H1 (cell line): ENCODE measurements at places on chromosomes 12 and 14. TPM values are rescaled to one million over a fixed set of nuclear protein-coding genes. Genes with fewer than 3 reads are reported as not detected.

- DNase-seq = no peak
Observed at GRCh38 chr12:119204131-119204530, 25.4 kb downstream of the HSPB8 start.

DNA sequence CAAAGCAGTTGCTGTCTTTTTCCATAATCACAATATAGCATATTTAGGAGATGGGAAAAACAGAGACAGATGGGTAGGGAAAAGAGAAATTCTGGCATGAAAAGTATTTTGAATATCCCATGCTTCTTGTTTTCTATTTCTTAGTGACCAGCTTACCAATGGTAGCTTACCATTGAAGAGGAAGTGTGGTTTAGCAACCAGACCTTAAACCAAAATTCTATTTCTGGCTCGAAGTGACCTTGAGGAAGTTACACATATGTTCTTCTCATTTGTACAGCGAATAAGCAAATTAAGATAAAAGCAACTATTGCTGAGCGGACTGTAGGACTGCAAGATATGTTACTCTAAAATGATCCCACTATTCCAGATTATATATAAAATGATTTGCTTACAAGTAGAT is 82.9 kb downstream of the FGD4 start:
- DNase-seq = no peak

Gene GLIPR1L1
- total RNA-seq = 1.7 and 2.0 TPM in 2 replicates

- DNase-seq = no peak
Observed at GRCh38 chr12:100733817-100734593, 60.6 kb upstream of the ANO4 start.

GRCh38 chr14:44960646-44961045 is 1.1 kb downstream of the KLHL28 start:
- no peak for DNase-seq

DNA sequence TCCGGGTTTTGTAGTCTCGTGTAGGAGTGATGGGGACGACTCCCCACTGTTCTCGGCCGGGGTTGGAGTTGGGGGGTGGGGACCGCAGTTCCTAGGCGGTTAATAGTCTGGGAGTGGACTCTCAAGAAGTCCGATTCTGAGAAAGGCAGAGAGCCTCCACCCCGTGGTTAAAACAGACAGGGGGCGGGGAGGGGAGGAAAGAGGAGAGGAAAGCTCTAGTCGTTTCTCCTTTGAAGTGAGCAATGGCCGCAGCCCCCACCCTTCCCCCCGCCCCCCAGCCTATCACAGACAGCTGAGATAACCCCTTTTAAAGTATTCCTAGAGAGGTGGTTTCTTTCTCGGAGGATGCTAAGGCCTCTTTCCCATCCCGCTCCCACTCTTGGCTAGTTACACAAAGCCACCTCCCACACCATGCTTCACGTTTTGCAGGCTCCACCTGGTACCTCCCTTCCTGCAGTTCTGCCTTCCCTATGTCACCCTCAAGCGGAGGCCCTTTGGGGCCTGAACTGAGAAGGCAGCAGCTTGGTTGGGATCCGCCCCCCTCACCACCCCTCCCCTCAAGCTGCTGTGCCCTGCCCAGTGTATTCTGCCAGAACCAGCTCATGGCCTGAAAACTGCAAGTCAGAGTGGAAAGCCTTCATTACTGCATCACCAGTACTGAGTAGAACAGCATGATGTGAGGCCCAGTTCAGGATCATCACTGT is 853 bp downstream of the USP5 start:
- peak; percentile 66 for DNase-seq

GRCh38 chr14:85281921-85282320 is 248.0 kb upstream of the FLRT2 start:
- DNase-seq = no peak

GRCh38 chr14:60396718-60397343 is 89.0 kb downstream of the C14orf39 start:
- DNase-seq = no peak

GRCh38 chr12:45435945-45436710 is 220.2 kb downstream of the ANO6 start:
- no peak for DNase-seq

Gene SIRT4
- total RNA-seq = 2.3 and 4.1 TPM in 2 replicates

DNA sequence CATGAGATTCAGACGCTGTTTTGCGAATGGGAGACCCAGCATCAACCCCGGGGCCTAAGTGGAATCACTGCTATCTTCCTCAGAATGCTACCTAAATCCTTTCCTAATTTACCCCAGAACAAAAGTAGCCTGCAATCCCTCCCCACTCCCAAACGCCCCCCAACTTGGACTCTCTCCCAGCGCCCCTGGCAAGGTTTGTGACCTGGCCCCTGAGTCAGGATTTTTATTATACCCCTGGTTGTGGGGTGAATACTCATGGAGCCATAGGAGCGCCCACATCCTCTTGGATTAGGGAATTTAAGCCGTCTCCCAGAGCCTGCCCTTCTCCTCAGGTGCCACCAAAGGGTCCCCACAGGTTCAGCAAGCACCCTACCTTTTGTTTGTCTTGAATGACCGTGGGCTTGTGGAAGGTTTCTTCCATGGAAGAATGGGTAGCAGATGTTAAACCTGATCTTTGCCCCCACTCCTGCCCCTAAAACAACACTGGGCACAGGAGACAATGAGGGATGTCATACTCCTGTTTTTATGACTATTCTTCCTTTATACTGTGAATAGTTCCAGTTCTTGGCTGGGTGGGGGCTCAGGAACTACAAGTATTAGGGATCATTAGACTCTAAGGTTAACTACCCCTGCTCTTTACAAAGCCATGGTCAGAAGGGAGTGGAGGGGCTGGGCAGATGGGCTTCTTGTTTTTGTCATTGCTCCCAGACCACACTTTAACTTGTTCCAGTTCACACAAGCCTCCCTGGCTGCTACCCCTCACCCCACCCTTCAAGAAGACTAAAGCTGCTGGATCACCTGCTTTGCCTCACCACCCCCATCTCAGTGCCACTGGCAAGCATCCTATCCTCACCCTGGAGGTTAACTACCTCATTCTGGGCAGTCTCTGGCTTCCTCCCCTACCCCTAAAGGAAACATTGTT is 630 bp downstream of the MYL6B start:
- DNase-seq = no peak

Gene ADAMTS20
- total RNA-seq = 4.5 and 5.1 TPM in 2 replicates

GRCh38 chr14:99516156-99516870 is 35.1 kb downstream of the CCNK start:
- DNase-seq = no peak

Gene CD163
- total RNA-seq = not detected in 2 replicates

- DNase-seq = no peak
Observed at GRCh38 chr12:92226071-92226661, 80.5 kb upstream of the BTG1 start.

GRCh38 chr14:50082784-50083466 is 33.4 kb downstream of the VCPKMT start:
- no peak for DNase-seq

DNA sequence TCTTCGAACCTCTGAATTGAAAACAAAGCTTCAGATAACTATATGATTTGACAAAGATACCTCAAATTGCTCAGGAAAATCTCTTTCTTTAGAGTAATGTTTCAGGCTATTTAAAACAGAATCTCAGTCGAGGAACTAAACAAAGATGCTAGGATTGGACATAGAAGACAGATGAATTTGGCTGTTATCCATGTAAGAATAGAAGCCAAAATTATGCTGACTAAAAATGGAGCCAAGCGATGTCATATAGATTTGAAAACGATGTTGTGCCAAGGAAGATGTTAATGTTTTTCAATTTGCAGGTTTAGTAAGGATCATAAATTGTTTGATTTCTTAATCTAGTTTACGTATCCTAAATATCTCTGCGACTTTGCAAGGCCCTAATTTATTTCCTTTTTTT is 295.9 kb downstream of the FOXG1 start:
- no peak for DNase-seq

DNA sequence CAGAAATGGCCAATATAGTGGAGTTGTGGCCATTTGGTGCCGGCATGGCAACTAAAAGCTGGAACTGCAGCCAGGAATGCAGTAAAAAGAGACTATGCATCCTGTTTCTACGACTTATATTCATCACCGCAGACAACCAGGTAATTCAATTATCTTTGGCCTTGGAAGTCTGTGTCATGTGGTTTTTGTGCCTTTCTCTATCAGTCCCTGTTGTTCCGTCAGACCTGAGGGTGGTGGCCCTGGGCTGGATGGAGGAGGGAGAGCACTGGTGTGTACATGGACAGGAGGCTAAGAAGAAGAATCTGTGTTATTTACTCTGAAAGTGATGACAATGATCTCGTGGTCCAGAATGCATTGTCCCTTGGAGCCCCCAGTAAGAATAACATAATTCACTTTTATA is 852.6 kb downstream of the VRK1 start:
- no peak for DNase-seq

Gene NID2
- 6.1 and 6.9 TPM in 2 replicates for total RNA-seq

DNA sequence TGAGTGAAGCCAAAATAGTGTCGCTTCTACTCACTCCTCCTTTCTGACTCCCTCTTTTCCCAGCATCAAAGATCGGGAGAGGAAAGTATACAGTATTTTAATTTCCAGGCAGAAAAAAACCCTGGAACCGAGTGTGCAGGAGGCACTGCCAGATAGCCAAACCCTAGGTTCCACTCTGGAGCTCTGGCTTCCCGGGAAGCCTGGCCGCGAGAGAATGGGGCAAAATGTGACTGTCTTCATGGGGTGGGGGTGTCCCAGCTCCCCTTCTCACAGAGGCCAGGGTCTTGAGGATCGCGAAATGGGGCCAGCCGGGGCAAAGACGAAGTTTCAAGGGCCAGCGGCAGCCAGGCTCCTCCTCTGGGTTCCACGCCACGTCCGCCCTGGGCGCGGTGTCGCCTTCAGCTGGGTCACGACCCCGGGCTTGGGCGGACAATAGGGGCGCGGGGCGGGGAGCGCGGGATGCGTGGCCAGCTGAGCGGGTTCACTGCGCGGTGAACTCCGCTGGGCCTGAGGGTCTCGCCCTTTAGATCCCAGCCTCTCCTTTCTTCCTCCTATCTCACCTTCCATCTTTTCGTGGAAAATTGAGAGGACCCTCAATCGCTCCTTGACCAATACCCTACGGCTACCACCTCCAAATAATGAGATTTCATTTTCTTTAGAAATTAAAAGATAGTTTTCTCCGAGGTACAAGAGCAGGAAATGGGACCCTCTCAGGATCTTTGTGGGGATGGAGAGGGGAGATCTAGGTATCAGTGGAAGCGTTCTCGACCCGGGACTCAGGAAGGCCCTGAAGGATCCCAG is 6.7 kb downstream of the HOXC4 start:
- DNase-seq = no peak

DNA sequence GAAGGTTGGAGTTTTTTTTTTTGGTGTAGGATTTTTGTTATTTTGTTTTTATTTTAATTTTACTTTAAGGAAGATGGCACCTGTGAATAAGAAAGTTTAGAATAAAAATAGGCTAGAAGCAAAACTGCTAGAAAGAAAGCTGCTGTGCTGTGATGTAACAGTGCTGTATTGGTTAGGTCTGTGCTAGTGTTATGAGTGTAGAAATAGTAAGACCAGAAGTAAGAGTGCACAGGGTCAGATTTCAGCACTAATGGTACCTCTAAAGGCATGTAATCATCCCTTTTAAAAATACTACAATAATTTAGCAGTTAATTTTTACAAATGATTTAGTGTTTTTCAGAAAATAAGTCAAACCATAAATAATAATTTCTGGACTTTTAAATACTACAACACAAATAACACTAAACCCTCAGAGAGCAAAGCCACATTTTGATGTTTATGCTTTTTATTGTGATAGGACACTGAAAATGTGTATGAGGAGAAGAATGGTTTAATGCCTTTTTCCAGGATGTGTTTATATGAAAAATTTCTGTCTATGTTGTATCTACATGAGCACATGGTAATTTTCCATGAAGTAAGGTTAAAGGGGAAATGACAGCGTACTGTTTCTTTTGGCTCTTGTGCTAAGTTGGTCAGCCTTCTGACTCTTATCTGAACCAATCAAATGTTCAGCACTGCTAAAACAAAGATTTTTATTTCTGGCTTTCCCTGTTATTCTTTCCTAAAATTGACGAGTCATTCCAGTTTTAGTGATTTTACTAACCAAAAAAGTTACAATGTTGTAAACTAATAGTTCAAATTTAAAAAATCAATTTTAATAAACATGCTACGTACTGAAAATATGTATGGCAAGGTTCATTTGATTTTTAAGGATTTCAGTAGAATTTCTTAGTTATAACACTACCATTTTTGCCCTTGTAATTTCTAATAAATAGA is 96.1 kb downstream of the PPHLN1 start:
- no peak for DNase-seq

Gene TCL1B
- total RNA-seq = 7.5 and 9.6 TPM in 2 replicates

- no peak for DNase-seq
Observed at GRCh38 chr12:26939192-26939832, 1.0 kb downstream of the FGFR1OP2 start.

DNA sequence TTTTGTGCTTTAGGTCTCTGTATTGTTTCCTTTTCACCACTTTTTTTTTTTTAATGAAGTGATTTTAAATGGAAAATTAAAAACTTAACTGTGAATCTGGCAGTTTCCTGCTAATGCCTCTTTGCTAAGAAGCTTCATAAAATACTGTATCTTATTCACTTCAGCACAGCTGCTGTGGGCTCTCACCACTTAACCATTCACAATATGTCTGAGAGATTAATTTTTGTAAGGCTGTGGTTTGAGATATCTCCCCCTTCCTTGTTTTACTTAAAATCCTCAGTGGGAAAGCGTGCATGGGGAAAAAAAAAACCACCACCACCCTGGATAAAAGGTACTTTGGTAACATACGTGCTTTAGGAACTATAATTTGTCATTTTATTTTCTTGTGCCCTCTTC is 115.9 kb downstream of the ETV6 start:
- no peak for DNase-seq

DNA sequence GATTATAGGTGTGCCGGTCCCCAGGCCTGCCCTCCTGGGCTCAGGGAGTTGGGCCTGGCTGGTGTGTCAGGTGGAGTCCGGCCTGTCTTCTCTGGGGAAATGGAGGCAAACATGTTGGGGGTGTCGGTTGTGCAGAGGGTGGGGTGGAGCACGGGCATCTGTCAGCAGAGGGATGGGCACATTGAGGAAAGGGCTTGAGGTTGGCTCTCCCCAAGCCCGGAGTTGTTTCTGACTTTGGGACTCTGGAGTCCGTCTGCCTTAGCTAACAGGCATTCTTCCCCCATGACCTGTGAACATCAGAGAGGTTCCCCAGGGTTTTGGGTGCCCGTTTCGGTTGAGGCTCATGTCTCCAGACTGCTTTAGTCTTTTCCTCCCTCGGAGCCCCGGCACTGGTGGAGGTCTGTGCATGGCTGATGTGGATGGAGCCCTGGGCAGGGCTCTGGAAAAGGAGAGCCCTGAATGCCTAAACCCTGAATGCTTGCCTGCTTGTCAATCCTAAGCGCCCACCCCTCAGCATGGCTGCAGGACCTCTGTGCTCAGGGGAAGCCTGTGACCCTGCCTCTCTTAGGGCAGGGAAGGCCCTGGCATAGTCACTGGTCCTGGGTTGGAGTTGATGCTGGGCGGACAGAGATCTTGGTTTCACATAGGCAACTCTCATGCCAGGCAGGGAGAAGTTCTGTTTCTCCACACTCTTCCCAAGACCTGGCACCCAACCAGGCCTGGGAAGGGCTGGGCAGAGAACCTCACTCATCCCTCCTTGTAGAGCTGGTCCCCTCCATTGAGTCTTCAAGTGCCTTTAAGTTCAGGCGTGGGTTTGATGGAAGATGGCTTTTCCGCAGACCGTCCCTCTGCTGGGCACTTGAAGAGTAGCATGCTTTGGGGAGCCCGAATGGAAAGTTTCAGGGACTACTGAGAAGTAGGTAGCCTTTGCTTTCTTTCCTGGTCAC is 12.9 kb downstream of the NYNRIN start:
- DNase-seq = peak; percentile 56

- DNase-seq = no peak
Observed at GRCh38 chr12:113088971-113089756, 32.6 kb downstream of the DTX1 start.

- DNase-seq = peak; percentile 87
Observed at GRCh38 chr12:53217051-53217930, 10.2 kb upstream of the ITGB7 start.

GRCh38 chr12:68804657-68805591 is 3.1 kb upstream of the MDM2 start:
- no peak for DNase-seq
